ENCODE measurements at places on chromosomes 5 and 9.

DNA sequence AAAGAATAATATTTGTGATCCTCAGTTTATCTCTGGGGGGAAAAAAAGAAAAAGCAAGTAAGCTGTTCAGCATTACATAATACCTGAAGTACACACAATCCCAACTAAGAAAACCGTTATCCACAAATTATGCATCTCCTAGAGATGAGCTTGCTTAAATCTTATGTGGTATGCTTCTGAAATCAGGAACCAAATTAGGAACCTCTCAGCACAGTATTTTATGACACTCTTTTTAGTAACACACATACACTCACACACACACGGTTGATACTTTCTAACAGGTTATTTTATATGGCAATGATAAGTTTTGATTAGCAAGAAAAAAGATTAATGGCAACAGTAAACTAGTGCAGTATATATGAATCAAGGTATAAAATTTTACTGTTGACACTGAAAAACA lies 1.2 kb upstream of the ZNF510 start:
- no peak for DNase-seq

- DNase-seq, result no peak
Observed at GRCh38 chr5:91925249-91925648, 542.1 kb upstream of the ARRDC3 start.

DNA sequence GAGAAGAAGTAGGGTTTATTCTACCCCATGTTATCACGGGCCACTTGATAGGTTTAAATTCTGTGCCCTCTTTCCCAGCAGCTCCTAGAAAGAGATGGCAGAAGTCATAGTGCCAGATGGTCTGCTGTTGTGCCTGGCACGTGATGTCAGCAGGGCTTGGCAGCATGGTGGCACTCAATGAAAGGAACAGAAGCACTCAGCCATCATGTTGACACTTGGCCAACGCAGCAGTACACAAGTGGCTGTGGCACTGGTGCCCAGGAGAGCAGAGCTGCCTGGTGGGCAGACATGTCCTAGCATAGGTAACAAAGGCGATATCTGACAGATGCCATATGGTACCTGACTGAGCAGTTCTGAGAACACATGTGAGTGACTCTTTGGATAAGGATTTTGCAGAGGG lies 796.4 kb upstream of the ACO1 start:
- DNase-seq, result no peak

- DNase-seq, result no peak
Observed at GRCh38 chr9:112856200-112856599, 34.5 kb downstream of the SLC46A2 start.

- DNase-seq, result no peak
Observed at GRCh38 chr9:136098210-136098609, 3.1 kb upstream of the NACC2 start.

DNA sequence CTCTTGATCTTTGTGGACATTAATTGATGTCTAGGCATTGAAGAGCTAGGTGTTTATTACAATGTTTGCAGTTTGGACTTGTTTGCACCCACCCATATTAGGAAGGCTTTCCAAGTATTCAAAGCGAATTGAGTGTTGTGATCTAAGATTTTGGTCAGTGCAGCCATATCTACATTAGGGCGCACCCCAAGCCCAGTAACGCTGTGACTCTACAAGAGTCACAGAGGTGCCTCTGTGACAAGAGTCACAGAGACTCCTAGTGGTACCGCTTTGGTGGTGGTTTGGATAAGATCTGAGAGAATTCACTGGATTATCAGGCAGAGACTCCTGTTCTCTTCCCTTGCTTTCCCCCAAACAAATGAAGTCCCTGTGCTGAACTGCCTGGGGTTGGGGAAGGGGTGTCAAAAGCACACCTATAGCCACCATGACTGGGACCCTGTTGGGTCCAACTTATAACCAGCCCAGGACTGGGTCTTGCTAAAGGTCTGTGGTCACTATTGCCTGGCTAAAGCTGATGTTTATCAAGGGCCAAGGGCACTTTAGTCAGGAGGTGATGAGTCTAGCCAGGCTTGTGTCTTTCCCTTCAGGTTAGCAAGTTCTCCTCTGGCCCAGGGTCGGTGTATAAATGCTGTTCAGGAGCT lies 114.1 kb upstream of the RIOK2 start:
- DNase-seq, result peak; percentile 6

DNA sequence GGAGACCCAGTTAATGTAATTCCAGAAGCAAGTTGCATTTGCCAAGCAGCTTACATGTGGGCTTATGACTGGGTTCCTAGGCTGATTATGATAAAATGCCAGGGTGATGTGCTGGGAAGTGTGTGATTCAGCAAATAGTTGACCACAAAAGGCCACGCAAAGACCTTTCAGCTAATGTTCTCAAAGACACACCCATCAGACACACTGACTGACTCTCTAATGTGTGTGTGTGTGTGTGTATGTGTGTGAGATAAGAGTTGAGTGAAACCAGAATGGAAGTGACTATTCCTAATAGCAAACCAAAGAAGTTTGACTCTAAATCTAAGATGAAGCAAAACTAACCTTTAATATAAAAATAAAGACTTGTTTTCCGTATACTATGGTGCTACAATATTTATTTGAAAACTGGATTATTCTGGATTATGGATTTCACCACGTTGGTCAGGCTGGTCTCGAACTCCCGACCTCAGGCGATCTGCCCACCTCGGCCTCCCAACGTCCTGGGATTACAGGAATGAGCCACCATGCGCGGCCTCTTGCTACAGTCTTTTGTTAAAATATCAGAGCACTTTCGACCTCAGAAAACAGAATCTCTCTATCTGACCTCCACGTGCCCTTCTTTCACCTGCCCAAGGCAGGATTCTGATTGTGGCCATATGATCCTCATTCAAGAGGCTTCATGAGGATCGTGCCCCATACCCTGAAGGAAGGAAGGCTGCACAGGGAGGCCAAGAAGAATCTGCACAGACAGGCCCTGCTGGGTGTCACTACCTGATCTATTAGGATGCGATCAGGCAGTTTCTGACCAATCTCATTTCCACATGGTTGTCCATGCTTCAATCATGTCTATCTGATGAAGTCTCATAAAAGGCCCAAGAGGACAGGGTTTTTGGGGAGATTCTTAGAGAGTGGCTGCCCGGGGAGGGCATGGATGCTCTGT lies 75.6 kb downstream of the USP20 start:
- DNase-seq, result peak; percentile 97

DNA sequence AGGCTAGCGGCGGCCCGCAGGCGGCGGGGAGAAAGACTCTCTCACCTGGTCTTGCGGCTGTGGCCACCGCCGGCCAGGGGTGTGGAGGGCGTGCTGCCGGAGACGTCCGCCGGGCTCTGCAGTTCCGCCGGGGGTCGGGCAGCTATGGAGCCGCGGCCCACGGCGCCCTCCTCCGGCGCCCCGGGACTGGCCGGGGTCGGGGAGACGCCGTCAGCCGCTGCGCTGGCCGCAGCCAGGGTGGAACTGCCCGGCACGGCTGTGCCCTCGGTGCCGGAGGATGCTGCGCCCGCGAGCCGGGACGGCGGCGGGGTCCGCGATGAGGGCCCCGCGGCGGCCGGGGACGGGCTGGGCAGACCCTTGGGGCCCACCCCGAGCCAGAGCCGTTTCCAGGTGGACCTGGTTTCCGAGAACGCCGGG lies 253 bp downstream of the SLC12A2 start:
- no peak for DNase-seq
